ENCODE measurements at places on chromosomes 11 and 22.

DNA sequence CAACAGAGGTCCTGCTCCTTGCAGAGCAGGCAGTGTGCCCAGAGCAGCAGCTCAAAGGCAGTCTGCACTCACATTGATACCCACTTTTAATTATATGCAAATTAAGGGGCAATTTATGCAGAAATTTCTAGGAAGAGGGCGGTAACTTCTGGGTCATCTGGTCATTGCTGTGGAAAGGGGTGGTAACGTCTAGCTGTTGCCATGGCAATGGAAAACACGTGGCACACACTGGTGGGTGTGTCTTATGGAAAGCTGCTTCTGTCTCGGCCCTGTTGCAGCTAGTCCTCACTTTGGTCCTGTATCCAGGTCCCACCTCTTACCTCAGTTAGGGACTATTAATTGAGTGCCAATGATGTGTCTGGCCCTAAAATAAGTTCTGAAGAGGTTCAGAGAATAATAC, 36.8 kb downstream of the BARX2 start:
- DNase-seq: no peak

DNA sequence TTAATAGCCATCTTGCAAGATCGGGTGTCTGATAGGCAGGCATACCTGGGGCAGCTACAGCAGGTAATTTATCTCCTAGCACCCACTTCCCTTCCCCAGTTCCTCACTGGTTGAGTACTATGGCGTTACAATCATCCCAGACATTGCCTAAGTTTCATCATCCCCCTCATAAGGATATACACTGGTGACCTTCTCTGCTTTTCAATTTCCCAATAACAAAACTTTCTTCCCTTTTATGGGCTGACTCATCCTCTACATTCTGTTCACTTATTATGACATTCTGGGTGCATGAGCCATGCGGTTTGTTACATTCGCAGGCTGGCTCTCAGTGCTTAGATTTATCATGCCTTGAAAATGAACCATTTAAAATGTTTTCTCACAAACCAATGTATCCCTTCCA, 5.0 kb upstream of the MRPL11 start:
- DNase-seq: no peak

DNA sequence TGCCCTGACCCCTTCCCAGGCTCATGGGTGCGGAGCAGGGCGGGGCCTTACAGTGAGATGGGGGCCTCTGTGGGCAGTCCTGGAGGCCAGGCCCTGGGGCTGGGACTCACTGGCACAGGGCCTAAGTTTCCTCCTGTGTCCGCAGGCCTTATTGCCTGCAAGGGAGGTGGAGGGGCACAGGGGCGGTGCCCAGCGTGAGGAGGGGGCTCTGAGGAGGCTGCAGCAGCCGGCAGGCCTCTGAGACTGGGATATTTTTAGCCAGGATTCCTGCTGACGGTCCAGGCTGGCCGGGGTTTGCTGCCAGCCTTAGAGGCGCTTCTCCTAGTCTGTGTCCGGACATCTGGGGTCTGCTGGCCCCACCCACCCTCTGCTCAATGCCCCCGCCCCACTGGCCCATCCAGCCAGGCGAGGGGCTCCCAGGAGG, 5.7 kb upstream of the RTN4R start:
- DNase-seq: no peak

DNA sequence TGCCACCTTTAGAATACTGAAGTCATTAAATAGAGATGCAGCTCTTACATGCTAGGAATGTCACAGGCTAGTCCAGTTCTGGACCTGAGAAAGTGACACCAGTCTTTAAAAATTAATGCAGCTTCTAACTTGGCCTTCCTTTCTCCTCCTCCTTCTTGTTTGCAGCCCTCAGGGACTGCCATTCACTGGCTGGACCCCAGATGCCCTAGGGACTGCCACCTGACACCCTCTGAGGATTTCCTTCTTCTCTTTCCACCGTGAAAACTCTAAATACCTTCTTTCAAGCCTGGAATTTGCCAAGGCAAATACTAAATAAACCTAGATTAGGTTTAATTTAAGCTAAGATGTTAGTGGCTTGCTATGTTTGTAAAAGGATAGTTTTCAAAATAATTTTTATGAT, 78.4 kb downstream of the MUC15 start:
- DNase-seq: no peak

GRCh38 chr22:40498420-40499208, 128.2 kb downstream of the SGSM3 start:
- DNase-seq: no peak

- DNase-seq: no peak
Measured at GRCh38 chr22:32217465-32217864, 12.6 kb upstream of the RFPL2 start.

DNA sequence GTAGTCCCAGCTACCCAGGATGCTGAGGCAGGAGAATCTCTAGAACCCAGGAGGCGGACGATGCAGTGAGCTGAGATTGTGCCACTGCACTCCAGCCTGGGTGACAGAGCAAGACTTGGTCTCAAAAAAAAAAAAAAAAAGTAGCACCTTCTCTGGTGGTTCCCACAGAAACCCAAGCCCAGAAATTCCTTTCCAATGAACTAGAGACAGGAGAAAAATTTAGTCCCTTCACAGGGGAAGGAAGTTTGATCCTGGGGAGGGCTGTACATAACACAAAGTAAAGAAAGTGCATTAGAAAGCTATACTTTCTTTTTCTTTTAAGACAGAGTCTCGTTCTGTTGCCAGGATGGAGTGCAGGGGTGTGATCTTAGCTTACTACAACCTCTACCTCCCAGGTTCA, 25.5 kb upstream of the APOA1 start:
- DNase-seq: no peak

DNA sequence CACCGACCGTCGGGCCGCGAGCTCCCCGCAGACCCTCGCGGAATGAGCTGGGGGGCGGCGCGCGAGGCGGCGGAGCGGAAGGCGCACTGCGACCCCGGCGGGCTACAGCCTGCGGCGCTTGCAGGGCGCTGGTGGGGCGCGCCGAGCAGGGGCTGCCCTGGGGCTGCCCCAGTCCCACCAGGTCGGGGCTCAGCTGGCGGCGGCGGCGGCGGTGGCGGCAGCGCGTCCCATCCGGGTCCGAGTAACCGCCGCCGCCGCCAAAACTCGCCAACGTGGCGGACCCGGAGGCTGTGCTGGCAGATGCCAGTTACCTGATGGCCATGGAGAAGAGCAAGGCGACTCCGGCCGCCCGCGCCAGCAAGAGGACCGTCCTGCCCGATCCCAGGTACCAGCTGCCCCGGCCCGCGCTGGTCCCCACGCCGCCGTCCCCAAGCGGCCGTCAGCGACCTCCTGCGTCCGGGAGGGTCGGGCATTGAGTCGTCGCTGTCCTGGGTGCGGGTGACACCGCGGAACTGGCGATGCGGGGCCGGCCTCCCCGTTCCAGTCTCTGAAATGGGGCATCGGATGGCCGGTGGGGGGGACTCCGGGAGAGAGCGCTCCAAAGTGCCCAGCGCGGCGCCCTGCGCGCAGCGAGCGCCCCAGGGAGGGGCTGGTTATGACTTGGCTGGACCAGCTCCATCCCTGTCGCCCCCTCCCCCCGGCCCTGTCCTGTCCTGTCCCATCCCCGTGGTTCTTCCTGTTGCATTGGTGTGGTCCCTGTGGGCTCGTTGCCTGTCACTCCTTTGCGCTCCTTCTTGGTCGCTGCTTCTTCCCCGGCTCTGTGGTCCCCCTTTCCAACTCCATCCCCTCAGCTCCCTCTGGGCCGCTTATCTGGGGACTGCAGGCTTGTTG, 63.5 kb downstream of the CRYBB2 start:
- no peak for DNase-seq

DNA sequence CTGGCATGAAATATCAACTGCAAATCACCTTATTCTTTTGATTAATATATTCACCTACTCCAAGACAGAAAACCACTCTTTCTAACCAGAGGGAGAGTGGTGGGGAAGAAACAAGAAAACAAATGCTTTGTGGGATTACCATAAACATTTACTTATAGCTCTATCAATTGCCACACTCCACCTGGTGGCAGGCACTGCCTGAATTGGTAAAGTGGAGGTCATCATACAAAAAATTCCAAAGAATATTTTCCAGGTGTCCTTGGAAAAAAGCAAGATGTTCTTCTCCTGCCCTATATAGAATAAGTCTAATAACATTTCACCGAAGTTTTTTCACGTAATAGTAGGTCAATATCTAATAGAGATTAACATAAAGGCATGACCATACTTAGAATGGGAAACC, 45.3 kb downstream of the PHF21A start:
- DNase-seq: no peak

GRCh38 chr11:120024046-120024445, 113.9 kb downstream of the TRIM29 start:
- DNase-seq: no peak

- no peak for DNase-seq
Measured at GRCh38 chr11:77095551-77096490, 6.8 kb upstream of the OMP start.

- no peak for DNase-seq
Measured at GRCh38 chr11:118263695-118264568, at the start of gene MPZL2. Gene MPZL2 (minus strand): TSS chr11:118264297. CDS start chr11:118264153, 144 bp downstream.

GRCh38 chr11:130478204-130478701, 29.8 kb downstream of the ADAMTS15 start:
- DNase-seq: no peak

DNA sequence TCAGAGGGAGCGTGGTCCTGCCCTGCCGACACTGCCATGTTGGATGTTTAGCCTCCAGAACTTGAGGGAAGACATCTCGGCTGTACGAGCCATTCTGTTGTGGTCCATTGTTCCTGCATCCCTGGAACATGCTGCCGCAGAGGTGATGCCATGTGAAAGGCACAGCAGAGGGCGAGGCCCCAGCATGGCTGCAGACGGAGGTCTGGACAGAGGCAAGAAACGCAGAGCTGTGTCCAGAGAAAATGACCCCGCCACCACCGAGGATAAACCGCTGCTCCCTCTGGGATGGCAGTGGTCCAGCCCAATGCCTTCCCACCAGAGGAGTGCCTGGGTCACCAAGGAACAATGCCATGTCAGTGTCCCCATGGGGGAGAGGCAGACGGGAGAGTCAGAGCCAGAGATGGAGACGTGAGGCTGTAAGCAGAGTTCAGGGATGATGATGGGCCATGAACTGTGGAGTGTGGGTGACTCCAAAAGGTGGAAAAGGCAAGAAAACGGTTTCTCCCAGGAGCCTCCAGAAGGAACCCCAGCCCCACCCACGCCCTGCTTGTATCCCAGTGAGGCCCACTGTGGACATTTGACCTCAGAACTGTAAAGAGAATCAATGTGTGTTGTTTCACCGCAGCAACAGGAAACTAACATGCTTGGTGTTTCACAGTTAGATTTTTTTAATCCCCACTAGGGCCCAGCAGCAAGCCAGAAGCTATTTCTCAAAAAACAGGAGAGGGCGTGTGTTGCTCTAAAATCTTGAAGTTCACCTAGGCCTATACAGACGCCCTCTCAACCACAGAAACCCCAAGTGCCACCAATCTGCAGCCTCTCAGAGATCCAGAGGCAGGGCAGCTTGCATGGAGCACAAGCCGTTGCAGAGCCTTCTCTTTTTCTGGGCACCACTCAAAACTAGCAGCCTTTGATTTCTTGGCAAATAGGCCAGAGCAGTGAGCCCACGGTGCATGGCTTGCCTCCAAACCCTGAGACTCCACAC, 1422.9 kb downstream of the TBC1D22A start:
- DNase-seq: no peak

- no peak for DNase-seq
Measured at GRCh38 chr11:79208126-79208525, 232.7 kb downstream of the TENM4 start.

GRCh38 chr11:129979046-129979605, 23.5 kb downstream of the PRDM10 start:
- no peak for DNase-seq

- no peak for DNase-seq
Measured at GRCh38 chr11:33256031-33256812, 959 bp upstream of the HIPK3 start.

- no peak for DNase-seq
Measured at GRCh38 chr11:35178067-35178805, 39.3 kb downstream of the CD44 start.

- no peak for DNase-seq
Measured at GRCh38 chr11:47375020-47375419, 3.3 kb downstream of the SPI1 start.

GRCh38 chr22:24883432-24883831, 63.1 kb downstream of the LHFPL7 start:
- no peak for DNase-seq

DNA sequence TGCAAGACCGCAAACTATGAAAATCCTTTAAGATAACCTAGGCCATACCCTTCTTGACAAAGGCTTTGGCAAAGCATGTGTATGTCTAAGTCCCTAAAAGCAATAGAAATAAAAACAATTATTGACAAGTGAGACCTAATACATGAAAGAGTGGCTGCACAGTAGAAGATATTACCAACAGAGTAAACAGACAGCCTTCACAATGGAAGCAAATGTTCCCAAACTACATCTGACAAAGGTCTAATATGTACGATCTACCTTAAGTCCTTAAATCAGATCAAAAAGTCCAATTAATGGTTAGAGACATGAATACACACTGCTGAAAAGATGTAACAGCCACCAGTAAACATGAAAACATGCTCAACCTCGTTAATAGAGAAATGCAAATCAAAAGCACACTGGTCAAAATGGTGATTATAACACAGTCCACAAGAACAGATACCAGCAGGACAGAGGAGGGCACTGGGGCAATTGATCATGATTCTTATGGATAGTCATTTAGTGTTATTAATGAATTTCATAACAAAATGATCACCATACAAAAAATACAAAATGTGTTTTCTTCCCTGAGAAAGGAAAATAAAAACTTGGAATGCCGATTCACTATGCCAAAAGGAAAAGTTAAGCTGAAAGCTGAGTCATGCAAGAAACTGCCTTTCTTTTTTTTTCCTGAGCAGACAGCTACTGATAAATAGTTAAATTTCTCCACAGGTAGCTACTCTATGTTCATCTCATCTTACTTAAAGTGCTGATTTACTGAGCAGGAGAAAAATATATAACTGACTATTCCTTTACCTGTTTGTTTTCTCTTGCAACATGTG, 102.6 kb upstream of the VPREB1 start:
- DNase-seq: no peak

DNA sequence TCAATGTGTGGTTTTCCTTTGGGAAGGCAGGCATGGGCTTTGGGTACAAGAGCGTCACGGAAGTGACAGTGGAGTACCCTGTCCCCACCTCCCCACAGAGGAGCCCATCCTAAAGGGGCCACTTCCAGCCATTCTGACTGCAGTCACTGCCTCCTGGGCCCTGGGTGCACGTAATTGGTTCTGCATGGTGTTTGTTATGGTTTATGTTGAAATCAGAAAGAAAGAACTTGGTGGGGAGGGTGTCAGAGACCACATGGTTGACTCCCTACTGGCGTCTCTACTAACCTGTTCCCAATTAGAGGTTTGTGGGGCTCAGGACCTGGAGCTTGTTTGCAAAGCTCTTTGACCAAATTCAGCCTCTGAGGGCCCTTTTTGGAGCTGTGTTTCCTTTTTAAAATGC, 40.8 kb downstream of the RIBC2 start:
- no peak for DNase-seq

- DNase-seq: no peak
Measured at GRCh38 chr11:3009481-3009880, 17.4 kb upstream of the NAP1L4 start.

DNA sequence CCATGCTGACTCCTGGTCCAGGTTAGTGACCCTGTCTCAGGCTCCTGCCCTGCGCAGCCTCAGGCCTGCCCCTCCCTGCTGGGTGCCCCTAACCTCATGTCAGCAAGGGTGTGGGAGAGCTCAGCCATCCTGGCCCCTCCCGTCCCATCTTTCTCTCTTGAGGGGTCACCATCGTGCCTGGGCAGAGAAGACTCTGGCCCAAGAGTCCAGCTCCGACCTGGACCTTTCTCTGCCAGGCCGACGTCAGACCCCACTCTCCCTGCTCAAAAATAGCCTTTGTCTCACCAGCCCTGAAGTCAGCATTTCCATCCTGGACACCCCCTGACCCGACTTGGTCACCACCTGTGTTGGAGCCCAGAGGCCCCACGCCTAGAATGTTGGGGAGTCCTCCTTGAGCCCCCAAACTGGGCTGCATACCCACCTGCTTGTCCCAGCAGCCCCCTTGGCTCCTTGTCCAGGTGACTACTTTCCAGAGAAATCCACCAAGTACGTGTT, 4.9 kb downstream of the SCGB1C1 start:
- no peak for DNase-seq

All from hypothalamus (tissue), 51 donors.